ENCODE measurements at places on chromosomes 2 and 18. TPM values are rescaled to one million over a fixed set of nuclear protein-coding genes. Genes with fewer than 3 reads are reported as not detected.

DNA sequence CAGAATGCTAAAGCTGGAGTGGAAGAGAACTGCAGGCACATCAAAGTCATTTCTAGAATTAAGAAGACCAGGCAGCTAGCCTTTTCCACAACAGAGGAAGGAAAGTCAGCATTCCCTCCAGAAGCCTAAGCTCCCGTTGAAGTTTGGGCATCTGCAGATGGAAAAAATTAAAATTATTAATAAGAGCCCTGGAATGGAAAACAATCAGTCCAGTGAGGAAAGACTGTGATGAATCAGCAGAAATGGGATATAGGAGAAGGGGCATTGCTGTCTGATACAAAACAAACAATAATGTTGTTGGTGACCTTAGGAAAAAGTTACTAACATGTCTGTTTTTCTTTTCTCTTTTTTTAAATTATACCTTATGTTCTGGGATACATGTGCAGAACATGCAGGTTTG is 450.7 kb upstream of the SLC14A2 start:
- no peak for DNase-seq

- DNase-seq, result no peak
Observed at GRCh38 chr2:30956995-30957394, 149.7 kb upstream of the CAPN13 start.

- no peak for DNase-seq
Observed at GRCh38 chr2:20543469-20544152, 96.7 kb downstream of the RHOB start.

Gene CDH7
- total RNA-seq, result not detected

GRCh38 chr2:28108143-28108542 is 217.6 kb downstream of the BABAM2 start:
- DNase-seq, result no peak

DNA sequence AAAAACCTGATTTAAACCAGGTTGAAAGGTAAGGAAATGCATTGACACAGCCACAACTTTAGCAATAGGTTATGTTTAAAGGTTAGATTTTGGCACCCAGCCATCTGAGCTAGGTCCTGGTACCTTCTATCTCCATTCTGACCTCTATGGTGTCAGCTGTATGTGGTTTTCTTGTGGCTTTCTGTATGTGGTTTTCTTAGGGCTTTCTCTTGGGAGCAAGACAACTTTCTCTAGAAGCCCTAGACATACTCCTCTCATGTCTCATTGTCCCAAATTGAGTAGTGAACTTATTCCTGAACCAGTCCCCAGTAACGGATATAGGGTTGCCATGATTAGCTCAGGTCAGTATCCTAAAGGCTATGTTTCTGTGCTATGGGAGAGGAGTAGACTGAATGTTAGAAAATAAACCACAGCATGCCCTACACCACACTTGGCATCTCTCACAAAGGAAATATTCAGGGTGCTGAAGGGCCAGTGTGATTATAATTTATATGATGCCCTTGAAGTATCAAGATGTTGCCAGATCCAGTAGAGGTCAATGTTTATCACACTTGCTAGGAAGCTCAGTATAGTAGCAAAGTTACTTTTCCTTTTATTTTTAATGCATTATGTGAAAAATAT is 176.1 kb downstream of the CAPN13 start:
- no peak for DNase-seq

- no peak for DNase-seq
Observed at GRCh38 chr2:215156453-215156852, 18.0 kb upstream of the ABCA12 start.

Gene CAB39
- 46.0 TPM for total RNA-seq

DNA sequence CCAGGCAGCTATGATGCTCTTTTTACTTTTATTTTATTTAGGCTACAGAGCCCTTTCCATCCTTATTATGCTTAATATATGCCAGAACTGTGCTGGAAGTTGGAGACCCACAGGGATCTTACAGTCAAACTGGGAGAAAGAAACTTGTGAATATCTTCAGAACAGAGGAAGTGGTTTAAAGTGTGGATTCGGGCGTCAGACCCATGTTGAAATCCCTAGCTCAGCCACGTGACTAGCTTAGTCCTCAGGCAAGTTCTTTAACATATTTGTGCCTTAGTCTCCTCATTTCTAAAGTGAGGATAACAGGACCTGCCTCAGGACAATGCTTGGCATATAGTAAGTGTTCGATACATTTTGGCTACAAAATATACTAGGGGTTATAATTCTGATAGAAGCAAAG is 59.1 kb downstream of the MAP3K20 start:
- DNase-seq, result no peak

GRCh38 chr2:191366199-191366598 is 121.0 kb downstream of the MYO1B start:
- no peak for DNase-seq

Gene KCNJ13
- not detected for total RNA-seq

DNA sequence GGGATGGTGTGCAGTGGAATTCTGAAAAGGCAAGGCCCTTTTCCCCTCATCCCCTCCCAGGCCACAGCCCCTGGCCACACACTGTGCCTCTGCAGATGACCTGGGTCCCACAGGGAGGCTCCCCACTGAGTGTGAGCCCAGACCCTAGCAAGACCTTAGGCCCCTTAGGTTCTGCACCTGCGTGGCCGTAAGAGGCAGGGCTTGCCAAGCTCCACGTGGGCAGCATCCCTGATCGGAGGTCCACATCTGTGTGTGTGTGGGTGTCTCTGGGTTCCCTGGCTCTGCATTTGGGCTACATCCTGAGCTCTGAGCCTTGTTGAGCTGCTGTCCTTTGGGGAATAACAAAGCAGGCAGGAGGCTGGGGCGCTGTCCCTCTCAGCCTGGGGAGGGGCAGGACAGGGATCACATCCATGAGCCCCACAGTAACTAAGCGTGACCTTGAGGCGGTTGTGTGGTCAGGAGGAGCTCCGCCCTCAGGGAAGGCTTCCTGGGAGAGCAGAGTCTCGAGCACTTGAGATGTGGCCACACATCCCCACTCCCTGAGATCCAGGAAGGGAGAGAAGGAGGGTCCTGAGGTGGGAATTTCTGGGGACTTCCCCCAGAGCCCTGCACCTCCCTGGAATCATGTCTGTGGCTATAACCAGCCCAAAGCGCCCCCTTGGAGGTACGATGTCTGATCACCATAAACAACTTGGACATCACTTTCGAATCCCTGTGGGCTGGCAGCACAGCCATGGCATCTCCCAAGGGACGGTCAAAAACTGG is 84.8 kb downstream of the STPG4 start:
- no peak for DNase-seq

- DNase-seq, result no peak
Observed at GRCh38 chr2:106960683-106961161, 74.8 kb upstream of the ST6GAL2 start.

DNA sequence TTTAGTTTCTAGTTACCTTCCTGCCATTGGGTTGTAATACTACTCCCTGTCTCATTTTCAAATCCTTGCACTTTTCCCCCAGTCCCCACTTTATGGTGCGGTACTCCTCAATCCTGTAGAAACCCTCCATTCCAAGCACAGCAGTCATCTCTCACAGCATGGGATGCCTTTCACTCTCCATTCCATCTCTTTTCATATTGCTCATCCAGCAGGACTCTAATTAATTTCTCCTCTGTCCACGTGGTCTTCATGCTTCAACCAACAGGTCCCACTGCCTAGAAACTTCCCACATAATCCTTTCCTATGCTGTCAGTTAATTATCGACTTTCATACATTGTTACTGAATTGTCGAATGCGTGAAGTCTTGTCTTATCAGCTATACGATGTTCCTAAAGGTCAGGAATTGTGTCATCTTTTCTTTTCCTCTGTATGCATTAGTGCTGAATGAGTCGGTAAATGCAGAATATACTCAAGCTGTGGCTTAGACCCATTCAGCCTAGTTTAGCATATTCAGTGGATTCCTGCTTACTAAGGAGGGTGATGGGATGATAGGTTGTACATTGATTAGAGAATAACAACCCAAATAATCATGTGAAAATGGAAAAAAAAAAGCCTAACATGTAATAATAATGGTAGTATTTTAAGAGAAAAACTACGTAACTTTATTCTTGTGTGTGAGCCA is 89.7 kb downstream of the CRIM1 start:
- DNase-seq, result no peak

Gene OSBPL1A
- total RNA-seq, result 13.9 TPM

GRCh38 chr2:58010599-58010998 is 36.0 kb upstream of the VRK2 start:
- no peak for DNase-seq

GRCh38 chr2:15748736-15749323 is 157.2 kb downstream of the DDX1 start:
- peak; percentile 33 for DNase-seq

Gene SUMO1
- 106 TPM for total RNA-seq

- no peak for DNase-seq
Observed at GRCh38 chr2:196431957-196432356, 207.6 kb upstream of the CCDC150 start.

GRCh38 chr2:72012886-72013574 is 134.6 kb downstream of the CYP26B1 start:
- DNase-seq, result no peak

GRCh38 chr18:73503326-73503725 is 635.5 kb upstream of the NETO1 start:
- no peak for DNase-seq

Gene NPPC
- not detected for total RNA-seq

DNA sequence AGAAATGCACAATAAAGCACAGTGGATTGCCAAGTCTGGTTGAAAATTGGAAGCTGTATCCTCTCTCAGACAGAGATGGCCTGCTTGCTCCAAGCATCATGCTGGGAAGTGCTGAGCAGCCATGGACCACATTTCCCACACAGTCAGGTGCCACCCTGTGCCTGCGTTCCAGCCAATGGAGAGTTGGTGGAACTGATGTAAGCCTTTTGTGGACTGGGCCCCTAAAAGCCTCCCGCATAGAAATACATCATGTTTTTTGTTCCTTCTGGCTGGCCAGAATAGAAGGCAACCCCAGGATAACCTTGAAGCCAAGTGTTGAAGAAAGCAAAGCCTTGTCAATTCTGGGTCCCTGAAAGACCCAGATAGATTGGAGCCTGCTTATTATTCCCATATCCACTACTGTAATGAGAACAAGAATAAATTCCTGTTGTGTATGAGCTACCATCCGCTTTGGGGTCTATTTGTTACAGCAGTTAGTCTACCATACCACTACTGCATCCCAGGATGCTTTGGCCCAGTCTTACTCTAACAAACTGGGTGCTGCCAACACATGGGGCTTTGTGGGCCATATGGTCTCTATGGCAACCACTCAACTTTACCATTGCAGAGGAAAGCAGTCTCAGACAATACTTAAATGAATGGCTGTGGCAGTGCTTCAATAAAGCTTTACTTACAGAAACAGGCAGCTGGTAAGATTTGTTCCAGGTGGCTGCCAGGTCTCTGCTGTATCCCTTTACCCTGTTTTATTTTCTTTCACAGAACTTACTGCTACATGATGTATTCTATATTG is 65.4 kb downstream of the POLE4 start:
- DNase-seq, result no peak

Gene WNT6
- total RNA-seq, result not detected

DNA sequence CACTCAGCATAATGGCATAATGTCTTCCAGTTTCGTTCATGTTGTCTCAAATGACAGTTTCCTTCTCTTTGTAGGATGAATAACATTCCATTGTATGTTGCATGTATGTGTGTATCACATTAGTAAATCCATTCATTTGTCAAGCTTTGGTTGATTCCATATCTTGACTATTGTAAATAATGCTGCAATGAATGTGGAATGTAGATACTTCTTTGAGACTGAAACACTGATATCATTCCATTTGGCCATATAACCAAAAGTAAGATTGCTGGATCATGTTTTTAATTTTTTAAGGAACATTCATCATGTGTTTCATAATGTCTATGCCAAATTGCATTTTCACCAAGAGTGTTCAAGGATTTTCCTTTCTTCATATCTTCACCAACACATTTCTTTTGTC is 1711.4 kb upstream of the PIK3C3 start:
- no peak for DNase-seq

- DNase-seq, result no peak
Observed at GRCh38 chr2:102186791-102187495, at the start of gene IL1RL2. Gene IL1RL2 (plus strand): TSS chr2:102187023. CDS start chr2:102187868, 845 bp downstream.

- no peak for DNase-seq
Observed at GRCh38 chr18:32139835-32140283, 48.2 kb downstream of the RNF138 start.

Gene VWA3B
- total RNA-seq, result 0.13 TPM

Gene DLX1
- not detected for total RNA-seq

DNA sequence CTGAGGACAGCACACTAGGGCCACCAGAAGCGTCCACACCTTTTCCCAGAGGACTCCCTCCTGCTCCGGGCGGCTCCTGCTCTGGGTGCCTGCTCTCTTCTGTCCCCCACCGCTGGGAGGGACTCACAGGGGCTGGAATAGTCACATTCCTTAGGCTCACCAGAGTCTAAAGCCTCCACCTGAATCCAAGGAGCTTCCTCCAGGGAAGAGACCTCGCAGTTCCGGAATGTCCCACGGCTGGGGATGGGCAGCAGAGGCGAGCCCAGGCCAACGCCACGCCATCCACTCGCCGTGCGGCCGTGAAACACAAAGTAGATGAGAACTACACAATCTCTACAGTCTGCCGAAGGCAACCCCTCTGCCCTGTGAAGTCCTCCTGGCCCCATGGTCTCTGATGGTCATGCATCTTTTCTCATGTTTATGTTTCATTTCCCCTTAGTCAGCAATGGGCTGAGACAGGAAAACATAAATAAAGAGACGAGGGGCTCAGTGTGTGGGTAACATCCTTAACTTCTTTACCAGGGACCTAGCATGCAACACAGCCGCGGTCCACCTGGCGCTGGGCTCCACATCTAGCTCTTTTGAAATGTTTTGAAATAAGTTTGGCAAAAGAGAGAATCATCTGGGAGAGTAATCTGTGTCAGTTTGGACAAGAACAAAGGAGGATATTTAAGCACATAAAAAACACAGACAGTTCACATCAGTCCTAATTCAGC is 98.4 kb downstream of the PXDN start:
- DNase-seq, result no peak

DNA sequence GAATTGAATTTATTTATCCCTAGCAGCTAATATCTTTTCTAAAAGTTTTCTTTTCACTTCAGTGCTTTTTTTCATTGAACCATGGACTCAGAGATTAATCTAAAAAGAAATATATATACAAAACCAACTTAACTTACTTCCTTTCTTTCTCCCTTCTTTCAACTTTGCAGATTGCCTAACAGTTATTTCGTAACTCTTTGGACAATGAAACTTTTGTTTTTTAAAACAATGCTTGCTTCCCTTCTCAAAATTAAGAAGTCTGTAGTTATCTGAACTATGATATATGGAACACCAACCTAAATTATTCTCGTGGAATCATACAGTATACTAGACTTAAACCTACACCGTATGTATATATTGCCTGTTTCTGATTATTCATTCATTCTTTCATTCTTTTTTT is 62.9 kb downstream of the MIB1 start:
- DNase-seq, result no peak

- DNase-seq, result no peak
Observed at GRCh38 chr2:128420131-128420530, 101.5 kb upstream of the HS6ST1 start.

GRCh38 chr2:39470580-39470979 is 33.5 kb upstream of the MAP4K3 start:
- DNase-seq, result no peak

Gene MC4R
- not detected for total RNA-seq

- DNase-seq, result no peak
Observed at GRCh38 chr2:127056086-127056485, 50.9 kb downstream of the BIN1 start.
